ENCODE measurements at places on chromosomes 4 and X. TPM values are rescaled to one million over a fixed set of nuclear protein-coding genes. Genes with fewer than 3 reads are reported as not detected.

- no peak for DNase-seq
These were observed 560 bp upstream of the TMSB4X start for GRCh38 chrX:12974305-12974795.

DNA sequence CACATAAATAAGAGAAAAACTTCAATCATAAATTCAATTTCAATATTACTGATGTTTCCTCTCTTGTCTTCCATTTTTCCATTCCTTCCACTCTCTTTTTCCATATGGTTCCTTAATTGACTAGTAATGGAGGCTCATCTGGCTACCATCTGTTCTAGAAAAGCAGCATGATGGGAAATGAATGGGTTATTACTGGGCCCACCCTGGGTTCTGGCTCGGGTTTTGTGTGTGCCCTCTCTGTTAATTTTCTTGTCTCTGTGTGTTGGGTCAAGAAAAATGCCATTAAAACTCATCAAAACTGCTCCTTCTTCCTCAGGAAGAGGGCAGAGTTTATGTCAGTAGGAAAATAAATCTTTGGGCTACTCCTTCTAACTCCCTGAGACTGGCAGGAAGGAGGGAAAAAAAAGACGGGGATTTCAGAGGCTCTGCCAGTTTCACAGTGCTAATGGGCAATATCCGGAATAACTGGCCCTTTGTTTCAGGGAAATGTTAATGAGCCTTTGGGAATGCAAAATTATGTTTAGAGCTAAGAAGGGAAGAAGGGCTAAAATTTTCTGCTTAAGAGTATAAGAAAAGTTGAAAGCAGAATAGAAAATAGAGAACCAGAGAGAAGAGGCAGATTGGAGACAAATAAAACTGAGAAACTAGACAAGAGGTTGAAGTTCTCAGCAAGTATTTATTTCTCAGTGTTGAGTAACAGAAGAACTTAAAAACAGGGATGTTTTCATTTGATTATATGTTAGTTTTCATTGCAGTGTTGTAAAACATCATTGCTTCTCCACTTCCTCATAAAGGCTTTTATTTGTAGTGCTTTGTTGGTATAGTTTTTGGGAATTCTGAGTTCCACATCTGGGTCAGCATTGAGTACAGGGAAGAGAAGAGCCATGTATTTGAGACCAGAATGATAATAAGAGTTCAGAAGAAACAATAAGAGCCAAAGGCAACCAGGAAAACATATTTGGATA lies 19.7 kb downstream of the GABRB1 start:
- DNase-seq = no peak

DNA sequence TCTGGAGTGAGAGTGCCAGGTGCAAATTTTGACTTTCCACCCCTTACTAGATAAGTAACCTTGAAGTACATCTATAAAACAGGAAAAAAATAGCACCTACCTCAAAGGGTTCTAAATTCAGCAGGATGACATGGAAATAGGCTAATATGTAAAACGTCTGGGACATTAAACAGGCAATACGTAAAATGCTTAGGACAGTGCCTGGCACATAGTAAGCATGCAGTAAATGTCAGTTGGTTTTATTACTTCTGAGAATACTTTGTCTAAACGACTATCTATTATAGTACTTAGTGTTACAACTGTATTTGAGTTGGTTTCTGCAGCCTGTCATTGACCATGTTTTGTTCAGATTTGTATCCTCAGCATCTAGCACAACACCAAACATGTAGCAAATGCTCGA lies 70.8 kb downstream of the ARX start:
- no peak for DNase-seq

The GIMD1 gene
- not detected for polyA plus RNA-seq

The MSX1 gene
- 2.0 TPM for polyA plus RNA-seq

The CPZ gene
- polyA plus RNA-seq = 6.3 TPM
